ENCODE measurements at places on chromosomes 3 and 15. TPM values are rescaled to one million over a fixed set of nuclear protein-coding genes. Genes with fewer than 3 reads are reported as not detected.

Gene RPUSD3
- total RNA-seq, result 33.0 TPM

Gene KLHL40
- not detected for total RNA-seq

Gene MYO5A
- 37.4 TPM for total RNA-seq

Gene TEX55
- not detected for total RNA-seq

- no peak for DNase-seq
Observed at GRCh38 chr3:157999246-157999645, 107.0 kb downstream of the SHOX2 start.

- no peak for DNase-seq
Observed at GRCh38 chr3:3772920-3773319, 26.3 kb upstream of the LRRN1 start.

- no peak for DNase-seq
Observed at GRCh38 chr3:185342459-185343174, 20.3 kb upstream of the MAP3K13 start.

Measured in esophagus muscularis mucosa (tissue), 4 donors.